Body of pancreas (tissue), 4 donors: ENCODE measurements at places on chromosomes 5 and 9. TPM values are rescaled to one million over a fixed set of nuclear protein-coding genes. Genes with fewer than 3 reads are reported as not detected.

- H3K36me3 ChIP-seq = no peaks in the 10 kb centered on the region
- no peak for DNase-seq
- no peak overlapping the region for H3K27ac ChIP-seq
- no peak overlapping the region for H3K4me3 ChIP-seq
These were observed 325.6 kb downstream of the TRPM3 start for GRCh38 chr9:70795841-70796240.

GRCh38 chr9:111632060-111632459 is 926 bp downstream of the DNAJC25 start:
- no peak overlapping the region for H3K27ac ChIP-seq
- peak overlapping the region; percentile 91 for H3K4me3 ChIP-seq
- H3K27me3 ChIP-seq = no peaks in the 10 kb centered on the region

- no peak overlapping the region for H3K27ac ChIP-seq
- H3K27me3 ChIP-seq = no peaks in the 10 kb centered on the region
- DNase-seq = no peak
- H3K4me3 ChIP-seq = no peak overlapping the region
- peaks cover 4% of the 10 kb centered on the region for H3K4me1 ChIP-seq
- H3K36me3 ChIP-seq = no peaks in the 10 kb centered on the region
These were observed 111.7 kb upstream of the PCAT7 start for GRCh38 chr9:94443032-94443722.

DNA sequence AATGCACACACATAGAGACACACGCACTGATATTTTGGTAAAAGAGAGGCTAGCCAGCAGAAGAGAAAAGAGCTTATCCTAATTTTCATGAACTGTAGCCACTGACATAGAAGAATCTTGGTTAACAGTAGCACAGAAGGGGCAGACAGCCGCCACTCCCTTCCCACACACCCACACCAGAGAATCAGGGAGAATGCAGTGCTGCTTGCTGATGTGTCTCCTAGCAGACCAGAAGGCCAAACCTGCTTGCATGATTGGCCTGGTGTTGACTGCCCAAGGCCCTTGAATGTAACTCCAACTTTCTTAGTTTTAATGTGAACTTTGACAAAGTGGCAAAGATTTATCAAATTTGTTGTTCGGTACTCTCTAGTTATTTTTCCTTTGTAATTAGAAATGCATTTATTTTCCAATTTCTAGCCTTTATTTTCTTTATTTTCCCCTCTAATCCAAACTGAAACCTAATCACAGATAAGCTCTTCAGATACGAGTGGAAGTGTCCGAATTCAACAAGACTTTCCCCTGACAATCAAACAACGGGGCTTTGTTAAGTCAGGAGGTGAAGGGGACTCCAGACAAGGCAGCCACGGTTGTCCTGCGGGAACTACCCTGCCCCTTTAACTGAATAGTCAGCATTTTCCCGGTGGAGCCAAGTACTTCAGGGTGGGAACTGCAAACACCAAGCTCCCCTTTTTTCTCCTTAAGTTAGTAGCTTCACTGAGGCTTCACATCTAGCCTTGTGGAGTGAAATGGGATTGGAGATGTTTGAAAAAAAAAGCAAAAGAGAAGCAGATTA is 81.9 kb upstream of the CTSL start:
- H3K4me3 ChIP-seq = no peak overlapping the region
- no peak for DNase-seq
- no peaks in the 10 kb centered on the region for H3K27me3 ChIP-seq
- H3K27ac ChIP-seq = no peak overlapping the region
- peaks cover 15% of the 10 kb centered on the region for H3K36me3 ChIP-seq
- H3K4me1 ChIP-seq = peaks cover 56% of the 10 kb centered on the region

- no peaks in the 10 kb centered on the region for H3K36me3 ChIP-seq
- no peaks in the 10 kb centered on the region for H3K4me1 ChIP-seq
- no peaks in the 10 kb centered on the region for H3K27me3 ChIP-seq
- peak; percentile 28 for DNase-seq
- peak overlapping the region; percentile 41 for H3K27ac ChIP-seq
These were observed 206.6 kb upstream of the RFX3 start for GRCh38 chr9:3732077-3733038.

The PCDHGA4 gene
- 10.9 TPM for total RNA-seq
